ENCODE measurements at places on chromosomes 1 and 21.

GRCh38 chr1:98027103-98027705 lies 106.4 kb upstream of the DPYD start:
- no peak for DNase-seq

DNA sequence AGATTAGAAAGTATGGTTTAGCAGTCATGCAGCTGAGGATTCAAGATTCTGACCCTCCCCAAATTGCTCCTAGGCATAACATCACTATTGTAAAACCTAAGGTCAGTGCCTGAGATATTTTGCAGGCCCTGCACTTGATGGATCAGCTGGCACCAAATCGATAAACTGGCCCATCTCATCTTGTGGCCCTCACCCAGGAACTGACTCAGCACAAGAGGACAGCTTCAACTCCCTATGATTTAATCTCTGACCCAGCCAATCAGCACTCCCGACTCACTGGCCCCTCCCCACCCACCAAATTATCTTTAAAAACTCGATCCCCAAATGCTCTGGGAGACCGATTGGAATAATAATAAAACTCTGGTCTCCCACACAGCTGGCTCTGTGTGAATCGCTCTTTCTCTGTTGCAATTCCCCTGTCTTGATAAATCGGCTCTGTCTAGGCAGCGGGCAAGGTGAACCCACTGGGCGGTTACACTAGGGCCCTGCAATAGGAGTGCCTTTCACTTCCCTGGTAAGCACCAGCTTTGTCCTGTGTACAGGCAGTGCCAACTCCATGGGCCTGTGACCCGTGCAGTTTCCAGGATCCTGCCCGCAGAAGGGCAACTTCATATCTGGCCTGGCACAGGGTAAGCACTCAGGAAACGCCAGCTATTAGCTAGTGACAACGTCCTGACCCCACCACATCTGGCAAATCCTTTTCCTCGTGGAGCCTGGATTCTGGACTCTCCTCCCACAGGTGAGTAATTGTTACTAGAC lies 28.7 kb upstream of the SLC2A5 start:
- DNase-seq: no peak

GRCh38 chr1:167479331-167479979 lies 38.9 kb downstream of the CD247 start:
- DNase-seq: no peak

DNA sequence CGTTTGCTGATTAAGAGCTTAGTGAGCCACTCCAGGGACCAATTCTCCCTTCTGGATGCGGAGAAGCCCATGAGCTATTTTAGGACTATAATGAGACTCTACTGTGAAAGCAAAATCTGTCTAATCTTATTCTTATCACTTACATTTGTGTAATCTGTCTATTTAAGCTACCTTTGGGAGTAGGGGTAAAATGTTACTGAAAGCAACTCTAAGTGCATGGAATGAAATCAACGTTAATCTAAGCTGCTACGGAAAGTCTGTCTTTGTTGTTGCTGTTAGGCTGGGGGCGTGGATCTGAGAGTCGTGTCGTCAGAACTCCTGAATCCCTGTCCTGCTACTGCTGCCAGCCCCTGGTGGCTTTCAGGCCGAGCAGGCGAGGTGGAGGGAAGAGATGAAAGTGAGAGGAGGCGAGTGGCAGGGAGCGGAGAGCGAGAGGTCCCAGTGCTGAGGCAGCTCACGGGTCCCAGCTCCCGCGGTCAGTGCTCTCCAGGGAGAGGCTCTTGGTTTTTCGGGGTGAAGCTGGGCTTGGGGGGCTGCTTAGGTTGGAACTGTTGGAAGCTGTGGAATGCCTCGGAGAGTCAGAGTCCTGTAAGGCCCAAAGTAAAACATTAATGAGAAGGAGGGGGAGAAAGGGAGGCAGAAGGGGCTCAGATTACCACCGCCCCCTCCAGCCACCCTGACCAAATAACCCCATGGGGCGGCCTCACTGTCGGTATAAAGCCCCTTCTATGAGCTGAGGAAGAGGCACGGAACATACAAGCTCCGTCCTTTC lies 53.9 kb downstream of the COQ8A start:
- DNase-seq: no peak

DNA sequence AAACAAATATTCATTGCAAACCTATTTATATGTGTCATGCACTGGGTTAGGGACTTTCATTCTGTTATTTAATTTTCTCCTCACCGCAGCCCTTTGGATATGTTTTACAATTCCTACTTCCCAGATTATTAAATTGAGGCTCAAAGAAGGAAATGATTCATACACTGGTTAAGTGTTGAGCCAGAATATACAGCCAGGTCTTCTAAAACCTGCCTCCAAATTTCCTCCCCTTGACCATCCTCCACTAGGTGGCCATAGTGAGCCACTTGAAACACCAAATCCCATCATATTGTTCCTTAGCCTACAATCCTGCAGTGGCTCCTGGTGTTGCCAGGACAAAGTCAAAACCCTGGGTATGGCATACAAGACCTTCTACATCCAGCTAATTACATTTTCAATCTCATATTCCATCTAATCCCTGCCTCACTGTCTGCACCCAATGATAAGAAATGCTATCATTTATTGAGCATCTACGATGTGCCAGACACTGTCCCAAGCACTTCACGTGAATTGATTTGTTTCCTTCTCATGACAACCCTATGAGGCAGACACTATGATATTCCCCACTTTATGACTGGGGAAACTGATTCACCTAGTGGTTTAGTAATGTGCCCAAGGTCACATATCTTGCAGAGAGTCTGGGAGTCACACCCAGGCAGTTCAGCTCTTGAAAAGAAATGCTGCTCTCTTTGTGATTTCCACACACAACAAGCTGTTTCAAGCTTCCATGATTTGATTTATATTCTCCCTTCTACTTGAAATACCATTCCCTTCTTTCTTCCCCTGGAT lies 23.6 kb upstream of the KIRREL1 start:
- no peak for DNase-seq

DNA sequence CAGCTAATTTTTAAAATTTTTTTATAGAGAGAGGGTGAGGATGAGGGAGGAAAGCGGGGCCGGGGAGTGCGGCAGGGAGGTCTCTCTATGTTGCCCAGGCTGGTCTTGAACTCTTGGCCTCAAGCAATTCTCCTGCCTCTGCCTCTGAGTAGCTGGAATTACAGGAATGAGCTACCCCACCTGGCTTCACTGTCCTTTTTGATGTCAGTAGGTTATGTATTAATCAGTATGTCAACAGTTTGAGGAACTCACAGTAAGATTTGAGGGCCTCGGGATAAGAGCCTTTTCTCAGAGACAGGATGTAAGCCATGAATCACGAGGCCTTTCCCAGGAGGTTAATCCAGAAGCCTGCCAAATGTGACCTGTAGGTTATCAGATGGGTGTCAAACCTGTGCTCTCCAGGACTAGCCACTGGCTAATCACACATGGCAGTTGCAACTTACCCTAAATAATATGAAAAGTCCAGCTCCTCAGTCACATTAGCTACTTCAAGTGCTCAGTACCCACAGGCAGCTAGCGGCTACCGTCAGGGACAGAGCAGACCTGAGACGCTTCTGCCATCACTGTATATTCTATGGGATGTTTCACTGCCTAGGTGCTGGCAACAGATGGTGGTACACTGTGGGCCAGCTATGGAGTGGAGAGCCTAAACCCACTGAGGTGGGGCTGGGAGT lies 33.1 kb downstream of the TRIM67 start:
- no peak for DNase-seq

- no peak for DNase-seq
Measured at GRCh38 chr1:157091668-157092273, 7.8 kb downstream of the ETV3L start.

DNA sequence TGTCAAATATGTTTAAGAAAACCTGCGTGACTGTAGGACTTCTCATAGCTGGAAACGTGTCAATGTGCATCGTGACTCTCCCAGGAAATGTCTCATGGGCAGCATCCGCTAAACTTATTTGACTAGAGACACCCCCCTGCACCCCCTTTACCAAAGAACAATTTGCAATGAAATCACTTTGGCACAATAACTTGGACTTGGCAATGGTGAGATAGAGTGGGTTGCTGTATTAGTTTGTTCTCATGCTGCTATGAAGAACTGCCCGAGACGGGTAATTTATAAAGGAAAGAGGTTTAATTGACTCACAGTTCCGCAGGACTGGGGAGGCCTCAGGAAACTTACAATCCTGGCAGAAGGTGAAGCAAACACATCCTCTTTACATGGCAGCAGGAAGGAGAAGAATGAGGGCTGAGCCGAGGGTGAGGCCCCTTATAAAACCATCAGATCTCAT lies 13.8 kb downstream of the CLDN14 start:
- no peak for DNase-seq

- DNase-seq: peak; percentile 78
Measured at GRCh38 chr1:52636721-52637695, 4.0 kb downstream of the SHISAL2A start.

- no peak for DNase-seq
Measured at GRCh38 chr1:228723921-228724320, 11.4 kb upstream of the RHOU start.

DNA sequence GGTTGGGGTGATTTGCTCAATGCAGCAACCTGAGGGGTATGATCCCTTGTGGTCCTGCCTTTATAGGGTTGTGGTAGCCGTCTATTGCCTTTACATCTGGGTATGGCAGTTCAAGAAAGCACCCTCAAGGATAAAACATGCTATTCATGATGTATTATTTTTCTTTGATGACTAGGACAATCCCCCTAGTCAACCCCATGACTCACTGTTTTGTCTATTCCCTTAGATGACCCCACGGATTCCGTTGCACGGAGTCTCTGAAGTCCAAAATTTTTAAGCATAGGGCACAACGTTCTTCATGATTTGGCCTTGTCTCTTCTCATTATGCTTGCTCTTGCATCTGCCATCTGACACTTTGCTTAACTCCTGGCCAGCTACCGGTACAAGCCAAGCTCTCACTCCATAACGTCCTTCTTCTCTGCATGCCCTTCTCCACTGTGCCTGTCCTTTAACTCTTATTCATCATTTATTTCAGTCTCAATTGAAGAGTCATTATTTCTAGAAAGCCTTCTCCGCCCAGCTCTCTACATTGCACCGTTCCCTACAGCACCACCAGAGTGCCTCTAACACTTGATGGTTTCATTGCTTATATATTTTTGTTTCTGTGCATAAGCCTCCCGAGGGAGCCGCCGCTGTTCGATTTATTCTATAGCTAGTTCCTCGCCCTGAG lies 838 bp upstream of the DISP1 start:
- DNase-seq: peak; percentile 15

Measured in CD4-positive, alpha-beta T cell treated with Interleukin-17A for 4 hours (primary cell).